CD8-positive, alpha-beta memory T cell (primary cell): ENCODE measurements at places on chromosomes 12 and 14.

- no peak for DNase-seq
Observed at GRCh38 chr14:60197629-60198303, 32.6 kb upstream of the DHRS7 start.

DNA sequence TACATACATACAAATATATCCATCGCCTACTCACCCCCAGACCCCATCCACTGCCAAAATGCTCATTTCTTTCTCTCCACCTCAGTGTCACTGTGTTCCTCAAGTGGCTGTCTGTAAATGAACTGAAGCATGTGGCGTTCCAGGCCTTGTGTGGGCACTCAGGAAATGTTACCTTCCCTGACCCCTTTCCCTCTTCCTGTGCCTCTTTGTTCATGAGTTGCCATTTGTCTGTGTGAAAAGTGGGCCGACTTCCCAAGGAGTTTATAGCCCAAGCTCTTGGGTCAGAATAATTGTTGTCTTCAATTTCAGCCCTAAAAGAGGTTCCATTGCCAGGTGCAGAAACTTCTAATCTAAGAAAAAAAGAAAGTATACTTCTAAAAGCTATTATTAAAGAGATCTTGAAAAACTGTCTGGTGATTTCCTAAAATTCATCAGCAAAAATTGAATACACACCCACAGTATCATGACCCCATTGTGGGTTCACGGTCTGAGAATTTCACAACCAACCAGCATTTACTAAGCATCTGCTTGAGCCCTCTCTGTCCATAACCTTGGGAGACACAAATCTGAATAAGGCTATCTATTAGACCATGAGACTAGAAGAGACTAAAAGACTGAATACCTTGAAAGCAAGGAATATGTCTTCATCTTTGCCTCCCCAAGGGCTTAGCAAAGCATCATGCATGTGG, 201.4 kb upstream of the EEA1 start:
- DNase-seq = no peak

- DNase-seq = no peak
Observed at GRCh38 chr14:58238252-58239243, 6.1 kb upstream of the PSMA3 start.

DNA sequence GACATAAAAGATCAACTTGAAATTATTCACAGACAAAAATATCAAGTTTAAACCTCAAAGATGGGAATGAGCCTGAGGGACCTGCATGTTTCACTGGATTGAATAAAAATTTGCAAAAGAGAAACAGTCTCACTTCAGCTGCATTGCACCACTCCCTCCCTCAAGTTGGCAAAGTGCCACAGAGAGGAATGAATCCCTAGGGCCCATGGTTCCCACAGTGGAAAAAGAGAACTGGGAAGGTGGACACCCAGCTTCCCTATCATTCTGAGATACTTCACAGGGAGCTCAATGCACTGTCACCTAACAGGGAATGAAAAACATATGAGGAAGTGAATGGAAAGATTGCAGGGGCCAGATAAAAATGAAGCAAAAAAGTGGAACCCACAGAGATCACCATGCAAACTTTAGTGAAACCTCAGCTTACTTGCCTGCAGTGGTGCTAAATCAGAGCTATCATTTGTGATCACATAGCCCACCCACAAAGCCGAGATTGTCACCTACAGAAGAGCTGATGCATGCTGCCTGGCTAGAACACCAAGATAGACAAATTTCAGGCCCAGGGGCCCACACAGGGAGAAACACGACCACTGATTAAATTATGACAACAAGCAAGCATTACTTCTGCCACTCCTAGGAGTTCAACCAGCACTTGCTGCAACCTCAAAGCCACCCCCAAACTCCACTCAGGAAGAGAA, 911.3 kb downstream of the LRFN5 start:
- DNase-seq = no peak

GRCh38 chr12:132235116-132235820, 91.0 kb downstream of the NOC4L start:
- DNase-seq = no peak

DNA sequence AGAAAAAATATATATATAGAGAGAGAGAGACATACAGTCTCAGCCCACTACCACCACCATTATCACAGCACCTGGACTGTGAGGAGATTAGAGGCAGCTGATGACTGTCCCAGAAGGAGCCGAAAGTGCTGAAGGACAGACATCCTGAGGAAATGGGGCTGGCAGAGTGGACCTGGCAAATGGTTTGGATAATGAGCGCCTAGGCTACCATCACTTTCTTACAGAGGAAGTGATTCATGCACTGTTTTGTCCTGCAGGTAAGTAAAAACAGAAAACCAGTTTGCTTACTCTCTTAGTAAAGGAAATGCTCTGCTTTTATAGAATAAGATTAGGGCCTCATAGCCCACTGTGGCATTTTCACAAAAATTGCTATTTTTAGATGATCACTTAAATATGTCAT, 28.6 kb upstream of the DNM1L start:
- DNase-seq = no peak

GRCh38 chr14:37598747-37599506, 3.5 kb downstream of the TTC6 start:
- no peak for DNase-seq

GRCh38 chr12:92696216-92696615, 6.6 kb upstream of the PLEKHG7 start:
- DNase-seq = no peak

DNA sequence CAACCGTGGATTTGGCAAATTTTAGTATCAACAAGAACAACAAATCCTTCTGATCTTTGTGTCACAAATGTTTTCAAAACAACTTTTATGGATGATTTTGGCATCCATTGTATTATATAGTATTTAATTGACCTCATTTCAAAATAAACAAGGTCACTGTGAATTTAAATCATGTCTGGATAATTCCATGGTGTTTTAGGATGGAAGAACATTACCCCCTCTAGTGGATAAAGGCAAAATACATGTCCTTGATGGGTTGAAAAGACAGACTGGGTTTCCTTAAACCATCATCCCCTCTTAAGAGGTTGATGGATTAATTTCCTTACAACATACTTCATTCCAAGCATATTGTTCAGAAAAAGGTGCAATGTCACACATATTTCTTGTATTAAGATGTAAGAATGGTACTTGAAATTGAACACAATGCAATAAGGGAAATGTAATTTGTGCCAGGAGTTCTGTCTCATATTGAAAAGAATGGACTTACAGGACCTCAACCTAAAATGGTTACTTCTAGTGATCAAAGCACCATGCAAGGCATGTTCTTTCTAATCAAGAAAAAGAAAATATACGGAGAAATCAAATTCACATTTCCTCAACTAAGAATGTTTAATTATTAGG, 352.0 kb downstream of the BCAT1 start:
- no peak for DNase-seq

GRCh38 chr12:105822131-105823105, 316.3 kb downstream of the NUAK1 start:
- DNase-seq = no peak

- no peak for DNase-seq
Observed at GRCh38 chr14:26200687-26201086, 397.1 kb downstream of the NOVA1 start.

DNA sequence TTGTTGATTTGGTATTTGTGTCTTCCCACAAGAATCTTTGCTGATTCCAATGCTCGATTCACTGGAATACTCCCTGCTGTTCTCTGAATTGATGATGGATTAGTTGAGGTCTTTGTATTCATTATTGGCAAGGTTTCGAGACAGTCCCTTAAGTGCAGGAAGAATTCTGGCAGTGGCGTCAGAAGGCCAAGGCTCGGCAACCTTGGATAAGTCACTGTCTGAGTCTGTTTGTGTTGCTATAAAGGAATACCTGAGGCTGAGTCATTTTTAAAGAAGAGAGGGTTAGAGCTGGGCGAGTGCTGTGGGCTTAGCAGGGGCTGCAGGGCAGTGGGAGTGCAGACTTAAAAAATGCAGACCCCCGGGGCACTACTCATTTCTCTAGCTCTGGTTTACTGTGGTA, 56.9 kb downstream of the CHST11 start:
- DNase-seq = no peak

- DNase-seq = no peak
Observed at GRCh38 chr14:93040443-93040842, 75.3 kb downstream of the ITPK1 start.

DNA sequence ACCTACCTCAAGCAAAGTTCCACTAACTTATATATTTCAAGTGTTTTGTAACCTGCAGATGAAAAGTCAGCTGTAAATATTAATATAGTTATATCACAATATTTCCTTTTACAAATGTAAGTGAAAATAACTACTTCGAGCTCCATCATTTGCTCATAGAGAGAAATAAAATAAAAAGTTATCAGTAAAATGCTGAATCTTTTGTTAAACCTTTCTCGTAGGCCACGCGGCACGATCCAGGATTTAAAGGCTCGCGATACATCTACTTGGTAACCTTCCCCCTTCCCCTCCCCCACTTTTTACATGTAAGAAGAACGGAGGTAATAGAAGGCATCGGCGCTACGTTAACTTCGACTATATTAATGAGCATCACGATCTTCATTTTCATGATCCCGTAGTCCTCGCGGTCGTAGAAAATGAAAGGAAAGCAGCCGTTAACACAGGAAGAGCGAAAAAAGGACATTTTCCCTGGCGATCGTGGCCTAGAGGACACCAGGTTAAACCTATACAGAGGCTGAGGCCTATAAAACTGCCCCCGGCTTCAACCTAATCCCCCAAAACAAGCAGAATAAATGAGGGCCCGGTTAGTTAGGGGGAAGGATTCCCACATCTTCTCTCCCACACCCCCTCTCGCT, 508 bp downstream of the HNRNPC start:
- peak; percentile 37 for DNase-seq

DNA sequence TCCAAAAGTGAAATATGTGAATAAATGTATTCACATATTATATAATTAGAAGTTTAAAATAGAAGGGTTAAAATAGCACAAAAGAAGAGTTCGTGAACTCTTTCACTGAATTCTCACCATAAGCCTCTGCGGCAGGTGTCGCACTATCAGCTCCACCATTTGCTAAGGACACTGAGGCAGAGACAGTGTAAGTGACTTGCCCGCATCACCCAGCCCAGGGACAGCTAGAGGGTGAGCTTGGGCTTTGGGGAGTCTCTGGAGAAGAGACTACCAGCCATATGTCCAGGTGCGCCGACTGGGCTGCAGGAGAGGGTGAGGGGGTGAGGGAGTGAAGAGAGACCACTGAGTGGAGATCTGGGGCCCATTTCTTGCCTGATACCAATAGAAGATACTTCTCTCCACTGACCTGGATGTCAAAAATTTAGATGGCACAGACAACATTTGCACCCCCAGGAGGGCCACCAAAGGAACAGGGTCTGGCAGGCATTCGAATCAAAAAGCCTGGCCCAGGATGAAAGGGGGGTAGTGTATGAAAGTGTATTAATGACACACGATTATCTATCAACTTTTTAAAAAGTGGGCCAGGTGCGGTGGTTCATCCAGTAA, 28.5 kb downstream of the FAIM2 start:
- no peak for DNase-seq

DNA sequence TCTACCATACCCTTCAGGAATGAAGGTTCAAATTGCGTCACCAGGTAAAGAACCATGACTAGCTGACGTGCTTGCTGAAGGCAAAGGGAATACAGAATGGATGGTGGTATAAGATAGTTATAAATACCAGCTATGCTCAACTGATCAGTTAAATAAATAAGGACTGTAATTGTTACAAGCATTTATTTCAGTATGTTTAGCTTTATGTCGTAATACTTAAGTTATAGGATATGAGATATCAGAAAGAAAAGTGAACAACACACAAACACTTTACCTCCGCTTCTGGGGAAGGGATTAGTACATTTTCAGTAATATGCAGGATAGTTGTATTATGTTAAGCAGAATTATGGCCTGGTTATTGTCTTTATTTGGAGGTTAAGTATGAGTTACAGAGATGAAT, 416.1 kb downstream of the BTG1 start:
- no peak for DNase-seq

- DNase-seq = no peak
Observed at GRCh38 chr14:63436286-63437098, 106.7 kb downstream of the PPP2R5E start.

DNA sequence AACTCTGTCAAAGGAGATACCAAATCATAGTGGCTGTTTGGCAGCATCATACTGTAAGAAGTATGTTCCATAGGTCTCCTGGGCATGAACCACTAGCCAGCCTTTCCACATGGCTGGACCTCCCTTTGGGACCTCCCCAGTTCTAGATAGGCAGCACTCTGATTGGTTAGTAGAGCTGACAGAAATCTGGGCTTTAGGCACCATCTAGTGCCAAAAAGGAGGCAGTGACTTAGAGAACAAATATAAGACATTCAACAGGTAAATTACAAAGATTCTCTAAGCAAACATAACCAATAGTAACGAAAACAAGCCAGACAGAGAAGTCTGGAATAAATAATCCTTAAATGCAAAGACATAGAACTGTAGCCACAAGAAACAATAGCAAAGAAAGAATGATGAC, 148.0 kb upstream of the PDE3A start:
- DNase-seq = no peak

DNA sequence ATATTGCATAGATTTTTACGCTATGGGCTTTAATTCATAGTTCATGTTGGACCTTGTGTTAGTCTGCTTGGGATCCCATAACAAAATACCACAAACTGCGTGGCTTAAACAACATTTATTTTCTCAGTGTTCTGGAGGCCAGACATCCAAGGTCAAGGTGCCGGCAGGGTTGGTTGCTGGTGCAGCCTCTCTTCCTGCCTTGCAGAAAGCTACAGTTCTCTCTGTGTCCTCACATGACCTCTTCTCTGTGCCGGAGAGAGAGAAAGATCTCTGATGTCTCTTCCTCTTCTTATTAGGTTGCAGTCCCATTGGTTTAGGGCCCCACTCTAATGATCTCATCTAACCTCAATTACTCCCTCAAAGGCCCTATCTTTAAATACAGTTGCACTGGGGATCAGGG, 170.5 kb downstream of the IPO8 start:
- no peak for DNase-seq

- no peak for DNase-seq
Observed at GRCh38 chr14:104940526-104941150, 16.0 kb downstream of the PLD4 start.

DNA sequence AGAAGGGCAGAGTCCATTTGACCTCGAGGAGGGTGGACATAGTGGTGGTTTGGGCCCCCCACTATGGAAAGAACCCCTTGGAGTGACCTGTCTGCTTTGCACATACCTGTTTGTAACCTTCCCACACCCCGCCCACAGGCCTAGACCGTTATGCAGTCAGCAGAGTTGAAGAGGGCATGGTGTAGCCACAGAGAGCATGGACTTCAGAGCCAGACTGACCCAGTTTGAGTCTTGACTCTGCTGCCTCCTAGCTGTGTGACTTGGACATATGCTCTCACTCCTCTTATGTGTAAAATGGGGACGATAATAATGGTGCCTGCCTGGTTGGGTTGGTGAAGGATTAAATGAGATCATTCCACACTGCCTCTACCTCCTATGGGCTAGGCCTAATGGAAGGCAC, 40.9 kb upstream of the NOS1 start:
- no peak for DNase-seq

- DNase-seq = no peak
Observed at GRCh38 chr14:22010545-22011252, 337.1 kb upstream of the OR4E1 start.

GRCh38 chr12:124655698-124656516, 88.5 kb upstream of the NCOR2 start:
- DNase-seq = no peak
